ENCODE measurements at places on chromosomes 5 and 9. TPM values are rescaled to one million over a fixed set of nuclear protein-coding genes. Genes with fewer than 3 reads are reported as not detected.

The DRD1 gene
- not detected for total RNA-seq

DNA sequence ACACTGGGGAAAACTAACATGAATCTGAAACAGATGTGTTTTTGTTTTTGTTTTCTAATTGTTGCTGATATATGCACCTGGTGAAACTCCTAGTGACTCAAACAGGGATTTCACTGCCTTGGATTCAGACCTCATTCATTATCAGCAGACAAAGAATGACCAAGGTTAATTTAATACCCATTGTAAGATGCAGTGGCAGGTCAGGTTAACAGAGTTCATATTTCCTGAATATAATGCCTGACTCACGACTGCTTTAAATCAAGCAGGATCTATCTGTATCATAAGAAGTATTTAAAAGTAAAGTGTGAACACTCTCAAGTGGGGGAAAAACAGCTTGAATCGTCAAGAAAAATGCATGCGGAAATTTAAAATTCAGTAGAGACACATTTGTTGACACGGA, 5.5 kb downstream of the JAKMIP2 start:
- DNase-seq = no peak

GRCh38 chr9:18703151-18703900, 229.4 kb downstream of the ADAMTSL1 start:
- no peak for DNase-seq

- DNase-seq = no peak
Observed at GRCh38 chr9:134371731-134372130, 45.5 kb downstream of the RXRA start.

DNA sequence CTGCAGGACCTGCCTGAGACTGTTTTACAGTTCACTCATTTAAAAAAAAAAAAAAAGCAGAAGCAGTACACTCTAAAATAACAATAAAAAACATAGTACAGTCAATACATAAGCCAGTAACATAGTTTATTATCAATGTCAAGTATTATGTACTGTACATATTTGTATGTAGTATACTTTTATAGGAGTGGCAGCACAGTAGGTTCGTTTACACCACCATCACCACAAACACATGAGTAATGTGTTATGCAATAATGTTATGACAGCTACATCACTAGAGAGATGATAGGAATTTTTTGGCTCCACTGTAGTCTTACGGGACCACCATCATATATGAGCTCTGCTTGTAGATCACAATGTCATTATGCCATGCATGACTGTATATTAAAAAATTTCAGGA, 462.8 kb downstream of the ISL1 start:
- no peak for DNase-seq

GRCh38 chr5:157857816-157858526, 974 bp downstream of the CLINT1 start:
- no peak for DNase-seq
